ENCODE measurements at places on chromosomes 5 and 9. TPM values are rescaled to one million over a fixed set of nuclear protein-coding genes. Genes with fewer than 3 reads are reported as not detected.

KCNV2 gene
- not detected for total RNA-seq

DAB2IP gene
- total RNA-seq: 0.74 TPM

PCSK5 gene
- total RNA-seq: 4.7 TPM

SLC34A1 gene
- 0.19 TPM for total RNA-seq

OR2V2 gene
- total RNA-seq: not detected

ADGRD2 gene
- not detected for total RNA-seq

CERCAM gene
- total RNA-seq: 5.9 TPM

PCDHA4 gene
- total RNA-seq: not detected
